OCI-M1 (cell line): ENCODE measurements at places on chromosomes 2 and 18.

GRCh38 chr18:63223837-63224236 lies 95.7 kb downstream of the BCL2 start:
- DNase-seq: no peak

GRCh38 chr2:3264010-3264744 lies 113.4 kb downstream of the EIPR1 start:
- DNase-seq: peak; percentile 11

GRCh38 chr2:206230060-206230762 lies 44.3 kb upstream of the ZDBF2 start:
- no peak for DNase-seq

GRCh38 chr2:5869936-5870335 lies 177.8 kb downstream of the SOX11 start:
- DNase-seq: no peak

- DNase-seq: no peak
Measured at GRCh38 chr2:29755829-29756228, 165.6 kb downstream of the ALK start.

DNA sequence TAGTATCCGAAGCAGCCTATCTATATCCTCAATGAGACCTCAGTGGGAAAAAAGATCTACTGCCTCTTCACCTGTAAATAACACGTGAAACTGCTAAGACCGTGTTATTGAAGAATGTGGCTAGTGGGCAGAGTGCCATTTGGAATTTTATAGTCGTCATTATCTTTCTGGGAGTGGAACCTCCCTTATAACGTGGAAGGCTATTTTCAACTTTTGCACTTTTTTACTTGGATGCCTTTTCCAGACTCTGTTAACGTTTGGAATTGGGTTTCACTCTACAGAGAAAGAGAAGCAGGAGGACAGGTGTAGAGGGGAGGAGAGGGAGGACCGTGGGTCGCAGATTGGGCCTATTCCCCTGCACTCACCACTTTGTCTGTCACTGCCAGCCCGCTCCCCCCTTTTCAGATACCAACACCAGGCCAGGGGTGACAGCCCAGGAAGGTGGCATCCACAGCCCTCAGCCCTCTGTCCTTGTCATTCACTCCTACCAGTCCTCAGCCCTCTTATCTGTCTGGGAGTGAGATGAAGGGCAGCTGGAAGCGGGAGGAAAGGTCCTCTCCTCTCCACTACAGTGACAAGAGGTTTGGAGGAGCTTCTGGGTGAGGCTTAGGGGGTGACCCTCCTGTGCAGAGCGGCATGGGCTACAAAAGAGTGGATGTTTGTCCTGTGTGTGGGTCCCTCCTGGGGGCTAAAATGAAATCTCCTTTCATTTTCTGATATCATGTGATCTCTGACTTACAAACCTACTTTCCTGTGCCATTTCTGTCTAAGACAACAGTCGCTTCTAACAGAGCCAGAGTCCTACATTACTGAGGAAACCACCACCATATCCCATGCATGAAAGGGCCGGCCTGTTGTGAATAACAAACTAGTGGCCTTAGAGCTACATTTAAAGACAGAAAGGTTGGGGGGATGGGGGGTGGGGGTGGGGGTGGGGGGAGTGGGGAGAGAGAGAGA lies 23.9 kb upstream of the CEP68 start:
- no peak for DNase-seq

DNA sequence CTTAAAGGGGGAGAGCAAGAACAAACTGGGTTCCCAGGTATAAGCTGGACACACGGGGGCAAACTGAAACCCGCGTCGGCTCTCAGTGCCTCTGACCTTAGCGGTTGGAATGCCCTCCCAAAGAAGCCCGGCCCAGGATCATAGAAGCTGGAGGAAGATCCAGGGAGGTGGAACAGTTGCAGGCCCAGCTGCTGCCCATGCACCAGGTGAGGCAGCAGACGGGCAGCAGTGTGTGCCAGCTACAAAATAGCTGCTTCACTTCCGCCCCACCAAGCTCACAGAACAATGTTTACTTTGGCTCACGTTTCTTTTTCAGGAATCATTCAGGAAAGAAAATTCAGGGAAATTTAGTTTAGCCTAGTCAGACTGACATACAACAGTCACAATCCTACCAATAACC lies 3.9 kb upstream of the ERMN start:
- no peak for DNase-seq

GRCh38 chr2:183195397-183195796 lies 71.2 kb downstream of the NUP35 start:
- DNase-seq: no peak

GRCh38 chr2:209913786-209914345 lies 88.6 kb upstream of the RPE start:
- no peak for DNase-seq

DNA sequence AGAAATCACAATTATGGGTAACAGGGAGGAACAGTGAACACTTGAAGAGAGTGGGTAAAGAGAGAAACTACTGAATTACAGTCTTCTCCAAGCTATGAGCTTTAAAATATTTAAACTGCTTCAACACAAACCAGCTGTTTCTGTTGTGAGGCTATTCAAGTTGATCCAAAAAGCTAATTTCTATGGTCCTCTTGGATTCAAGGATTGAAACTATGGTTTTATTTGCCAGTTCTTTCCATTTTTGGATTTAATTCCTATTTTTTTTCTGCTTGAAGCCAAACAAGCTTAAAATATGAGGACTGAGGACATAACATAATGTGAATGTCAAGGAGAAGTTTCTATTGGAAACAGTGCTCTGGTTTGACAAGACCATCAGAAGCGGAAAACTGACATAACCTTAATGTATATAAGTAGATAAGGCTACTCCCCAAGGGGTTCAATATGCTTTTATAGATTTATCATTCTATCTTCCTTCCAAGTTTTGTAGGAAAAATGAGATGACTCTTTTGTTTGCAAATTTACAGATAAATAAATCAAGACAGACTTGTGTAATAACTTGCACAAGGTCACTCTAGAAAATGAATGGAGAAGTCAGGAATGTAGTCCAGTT lies 60.7 kb upstream of the AQP4 start:
- DNase-seq: no peak

DNA sequence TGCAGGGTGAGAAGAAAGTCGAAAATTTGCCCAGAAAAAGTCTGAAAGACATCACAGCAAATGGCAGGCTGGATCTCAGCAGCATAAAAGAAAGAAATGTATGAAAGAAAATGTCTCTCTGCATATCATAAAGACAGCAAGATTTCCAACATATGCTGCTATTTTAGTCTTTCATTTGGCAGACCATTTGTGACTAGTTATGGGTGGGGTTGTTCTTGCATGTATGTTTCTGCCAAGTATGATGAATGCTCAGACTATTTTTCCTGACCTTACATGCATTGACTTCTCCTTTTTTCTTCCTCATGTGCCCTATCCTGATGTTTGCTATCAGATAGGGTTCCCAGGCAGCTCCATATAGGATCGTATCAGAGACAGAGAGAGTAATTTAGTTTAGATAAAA lies 58.5 kb upstream of the PARD3B start:
- peak; percentile 79 for DNase-seq

- DNase-seq: no peak
Measured at GRCh38 chr2:19299032-19299431, 59.4 kb downstream of the OSR1 start.

GRCh38 chr2:134233728-134234136 lies 20.1 kb upstream of the MGAT5 start:
- DNase-seq: no peak

- DNase-seq: no peak
Measured at GRCh38 chr2:72136331-72136730, 11.3 kb downstream of the CYP26B1 start.

GRCh38 chr2:152174574-152174973 lies 989 bp downstream of the STAM2 start:
- DNase-seq: no peak

GRCh38 chr18:54675076-54675475 lies 84.0 kb downstream of the DYNAP start:
- no peak for DNase-seq
